ENCODE measurements at places on chromosomes 4 and X.

- DNase-seq: no peak
These were observed 945.1 kb downstream of the ADGRL3 start for GRCh38 chr4:62145276-62145675.

DNA sequence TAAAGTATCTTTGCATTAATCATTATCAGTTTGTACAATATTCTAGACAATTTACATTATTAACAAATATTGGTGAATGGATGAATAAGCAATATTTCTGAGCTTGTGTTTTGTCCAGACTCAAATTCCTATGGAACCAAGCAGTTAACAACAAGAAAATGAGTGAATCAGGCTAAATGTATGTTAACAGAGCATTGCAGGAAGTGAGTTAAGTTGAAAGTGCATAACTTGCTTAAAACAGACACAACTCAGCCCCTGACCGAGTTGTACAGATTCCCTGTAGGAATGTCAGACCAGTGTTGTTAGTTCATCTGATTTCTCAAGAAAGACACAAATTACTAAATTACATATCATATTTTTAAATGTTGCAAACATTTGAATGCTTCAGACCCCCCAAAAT lies 23.7 kb upstream of the CSN1S1 start:
- no peak for DNase-seq

DNA sequence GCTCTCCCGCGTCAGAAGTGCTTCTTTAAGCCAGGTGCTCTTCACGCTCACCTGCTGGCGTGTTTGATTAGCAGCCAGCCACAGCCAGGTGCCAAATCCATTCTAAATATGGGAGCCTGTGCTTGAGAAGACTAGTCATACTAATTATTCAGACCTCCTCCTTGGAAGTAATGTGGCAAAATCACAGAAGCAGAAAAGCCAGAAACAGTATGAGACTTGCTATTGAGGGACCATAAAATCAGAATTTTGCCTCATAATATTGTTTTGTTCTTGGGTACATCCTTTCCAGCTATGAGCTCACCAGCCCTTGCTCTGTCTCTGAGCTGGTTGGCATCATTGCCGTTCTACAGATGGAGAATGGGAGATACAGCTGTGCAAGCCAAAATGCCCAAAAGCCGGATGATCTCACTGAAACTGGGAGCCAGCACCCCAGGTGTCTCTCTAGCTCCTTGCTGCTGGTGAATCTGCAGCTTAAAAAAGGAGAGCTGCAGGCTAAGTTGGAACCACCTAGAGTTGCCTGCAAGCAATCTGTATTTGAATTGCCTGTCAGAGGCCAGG lies 205.4 kb downstream of the SHROOM3 start:
- no peak for DNase-seq

DNA sequence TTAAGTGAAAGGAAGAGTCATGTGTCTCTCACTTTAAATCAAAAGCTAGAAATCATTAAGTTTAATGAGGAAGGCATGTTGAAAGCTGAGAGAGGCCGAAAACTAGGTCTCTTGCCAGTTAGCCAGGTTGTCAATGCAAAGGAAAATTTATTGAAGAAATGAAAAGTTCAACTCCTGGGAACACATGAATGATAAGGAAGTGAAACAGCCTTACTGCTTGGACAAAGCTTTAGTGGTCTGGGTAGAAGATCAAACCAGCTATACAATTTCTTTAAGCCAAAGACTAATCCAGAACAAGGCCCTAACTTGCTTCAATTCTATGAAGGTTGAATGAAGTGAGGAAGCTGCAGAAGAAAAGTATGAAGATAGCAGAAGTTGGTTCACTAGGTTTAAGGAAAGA lies 24.9 kb downstream of the RHOH start:
- no peak for DNase-seq

DNA sequence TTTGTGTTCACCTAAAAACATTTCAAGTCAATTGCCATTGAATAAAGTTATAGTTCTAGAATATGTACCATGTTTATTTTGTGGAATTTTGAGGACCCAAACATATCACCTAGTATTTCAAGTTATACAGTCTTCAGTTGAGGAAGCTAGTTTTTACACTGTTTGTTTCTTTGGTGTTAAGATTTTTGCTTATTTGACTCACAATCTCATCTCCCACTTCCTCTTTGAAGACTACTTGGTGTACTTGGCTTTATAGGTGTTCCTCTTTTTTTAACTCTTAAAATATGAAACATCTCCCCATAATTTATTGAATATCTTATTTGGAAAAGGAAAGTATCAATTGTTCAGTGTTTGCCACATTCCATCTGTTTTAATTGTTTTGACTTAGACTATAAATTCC lies 675.4 kb downstream of the RAPGEF2 start:
- DNase-seq: no peak

GRCh38 chr4:174444390-174444789 lies 77.9 kb downstream of the HPGD start:
- no peak for DNase-seq

GRCh38 chr4:153564630-153565525 lies 98.7 kb downstream of the TMEM131L start:
- no peak for DNase-seq

GRCh38 chrX:148448686-148449085 lies 51.7 kb upstream of the AFF2 start:
- DNase-seq: no peak

GRCh38 chr4:40258627-40259026 lies 61.8 kb downstream of the RHOH start:
- no peak for DNase-seq

DNA sequence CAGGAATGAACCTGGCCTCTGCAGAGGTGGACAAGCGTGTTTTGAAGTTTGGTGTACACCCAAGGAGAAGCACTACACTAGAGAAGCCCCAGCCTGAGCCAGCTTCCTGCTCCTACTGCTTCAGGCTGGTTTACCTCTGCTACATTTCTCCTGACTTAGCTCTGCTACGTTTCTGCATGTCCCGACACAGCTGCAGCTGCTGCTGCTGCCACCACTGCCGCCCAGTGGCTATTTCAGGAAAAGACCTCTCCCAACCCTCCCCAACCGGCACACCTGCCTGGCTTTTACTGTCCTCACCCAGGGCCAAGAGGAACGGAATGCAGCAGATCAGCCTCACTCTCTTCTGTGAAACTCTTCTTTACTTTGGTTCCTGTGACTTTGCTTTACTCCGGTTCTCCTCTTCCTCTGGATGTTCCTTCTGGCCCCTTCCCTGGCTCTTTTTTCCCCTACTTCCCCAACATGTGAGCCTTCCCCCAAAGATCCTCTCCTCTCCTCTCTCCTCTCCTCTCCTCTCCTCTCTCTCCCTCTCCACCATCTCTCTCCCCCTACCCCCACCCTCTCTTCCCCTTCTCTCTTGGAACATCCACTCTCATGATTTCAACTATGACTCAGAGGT lies 3.1 kb upstream of the P2RY4 start:
- DNase-seq: peak; percentile 36

DNA sequence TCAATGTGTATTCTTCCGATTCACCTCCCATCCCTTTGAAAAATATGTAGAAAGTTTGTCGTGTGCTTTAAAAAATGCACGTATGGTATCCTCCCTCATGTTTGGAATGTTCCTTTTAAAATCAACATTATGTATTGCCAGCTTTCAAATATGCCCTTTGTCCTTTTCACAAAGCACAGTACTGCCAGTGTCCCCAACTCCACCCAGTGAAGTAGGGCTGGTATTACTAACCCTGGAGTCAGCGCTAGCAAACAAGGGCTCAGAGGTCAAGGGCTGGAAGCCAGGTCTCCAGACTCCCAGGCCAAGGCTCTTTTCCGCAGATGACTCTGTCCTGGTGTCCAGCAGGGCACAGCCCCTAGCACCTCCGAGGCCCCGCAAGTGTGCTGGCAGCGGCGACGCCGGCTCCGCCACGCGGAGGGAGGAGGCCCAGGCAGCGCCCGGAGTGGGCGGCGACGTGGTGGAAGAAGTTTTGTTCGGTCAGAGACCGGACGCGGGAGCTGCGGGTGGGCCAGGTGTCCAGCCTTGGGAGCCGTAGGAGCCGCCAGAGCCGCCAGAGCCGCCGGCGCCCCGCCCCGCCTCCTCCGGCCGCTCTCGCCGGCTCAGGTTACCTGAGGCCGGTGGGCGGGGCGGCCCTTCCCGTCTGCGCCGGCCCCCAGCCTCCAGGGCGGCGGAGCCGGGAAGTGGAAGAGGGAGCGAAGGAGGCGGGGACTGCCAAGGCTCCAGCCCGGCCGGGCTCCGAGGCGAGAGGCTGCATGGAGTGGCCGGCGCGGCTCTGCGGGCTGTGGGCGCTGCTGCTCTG lies at the start of gene IL13RA1:
TSS of gene IL13RA1 (plus strand) at position 720 of the 799 bp plus-strand sequence. CDS start at position 753, 33 bp downstream.
- DNase-seq: peak; percentile 40

GRCh38 chrX:40933132-40933705 lies 152.0 kb upstream of the USP9X start:
- peak; percentile 50 for DNase-seq

DNA sequence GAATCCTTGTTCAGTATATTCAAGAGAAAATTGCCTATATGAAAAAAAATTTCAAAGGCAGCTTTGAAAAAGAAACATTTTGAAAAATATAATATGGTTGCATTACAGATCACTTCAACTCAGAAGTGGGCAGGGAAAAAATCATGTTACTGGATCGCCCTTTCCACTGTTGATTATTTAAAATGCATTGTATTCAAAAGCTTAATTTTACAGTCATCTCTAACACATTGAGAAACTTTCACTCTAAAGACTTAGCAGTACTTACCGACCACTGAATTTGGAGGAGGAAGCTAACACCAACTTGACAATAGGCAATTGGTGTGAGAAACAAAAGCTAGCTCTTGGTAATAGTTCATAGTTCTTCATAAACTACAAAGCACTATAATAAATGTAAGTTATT lies 101.9 kb downstream of the CEP135 start:
- DNase-seq: no peak

- no peak for DNase-seq
These were observed 24.9 kb downstream of the RNF128 start for GRCh38 chrX:106751407-106751806.

DNA sequence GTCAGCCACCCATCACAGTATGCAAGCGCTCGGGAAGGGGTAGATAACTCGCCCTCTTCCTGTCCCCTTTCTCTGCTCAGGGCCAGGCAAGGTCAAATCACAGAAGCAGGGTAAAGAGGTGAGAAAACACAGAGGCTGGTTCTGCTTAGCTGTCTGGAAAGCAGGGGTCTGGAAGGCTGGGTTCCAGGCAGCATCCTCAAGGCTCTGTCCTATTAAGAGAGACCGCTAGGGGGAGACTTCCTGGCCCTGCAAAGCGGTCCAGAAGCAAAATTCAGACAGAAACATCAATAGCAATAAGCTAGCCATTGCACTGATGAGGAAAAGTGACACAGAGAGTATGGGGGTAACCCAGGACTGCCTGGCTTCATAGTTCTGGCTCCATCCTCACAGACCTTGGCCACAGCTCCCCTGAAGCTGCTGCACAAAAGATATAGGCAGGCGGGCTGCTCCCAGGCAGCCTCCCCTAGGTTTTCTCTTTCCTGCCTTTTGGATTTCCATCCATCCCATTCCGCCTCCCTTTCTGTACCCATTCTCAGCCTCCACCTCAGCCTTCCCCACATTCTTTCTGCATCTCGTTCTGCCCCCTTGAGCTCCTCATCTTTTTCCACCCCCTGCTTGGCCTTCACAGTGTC lies 308.5 kb downstream of the EVC2 start:
- no peak for DNase-seq

GRCh38 chr4:28973587-28974350 lies 1746.4 kb upstream of the PCDH7 start:
- DNase-seq: no peak

DNA sequence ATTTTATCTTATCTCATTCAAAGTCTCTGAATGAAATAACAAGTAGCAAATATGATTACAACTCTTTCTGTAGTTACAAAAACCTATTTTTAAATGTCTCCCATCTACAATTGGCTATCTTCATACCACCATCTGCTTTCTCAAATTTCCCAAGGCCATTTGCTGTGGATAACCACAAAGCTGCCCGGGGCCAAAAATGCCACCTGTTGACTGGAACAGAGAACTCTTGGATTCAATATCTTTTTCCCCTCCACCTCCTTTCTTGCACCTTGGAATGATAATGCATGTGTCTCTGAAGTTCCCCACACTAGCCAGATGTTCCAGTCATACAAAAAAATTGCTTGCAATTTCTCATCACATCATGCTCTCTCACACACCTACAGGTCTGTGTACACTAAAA lies 93.3 kb upstream of the SCML1 start:
- DNase-seq: no peak

DNA sequence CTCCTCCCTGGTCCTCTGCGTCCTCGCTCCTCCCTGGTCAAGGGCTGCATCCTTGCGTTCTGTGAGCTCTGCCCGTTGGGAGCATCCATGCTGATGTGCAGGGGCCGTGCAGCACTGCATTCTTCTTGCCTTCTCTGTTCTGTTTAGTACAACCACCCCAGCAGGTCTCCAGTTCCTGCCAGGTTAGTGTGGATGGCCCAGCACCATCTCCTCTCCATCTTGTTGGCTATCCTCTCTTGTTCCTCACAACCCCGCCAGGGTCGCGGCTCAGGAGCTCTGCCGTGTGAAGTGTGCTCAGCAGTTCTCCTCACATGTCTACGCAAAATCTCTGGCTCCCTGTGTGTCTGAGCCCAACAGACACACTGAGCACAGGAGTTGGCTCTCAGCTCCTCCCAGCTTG lies 10.4 kb upstream of the MAEA start:
- no peak for DNase-seq

DNA sequence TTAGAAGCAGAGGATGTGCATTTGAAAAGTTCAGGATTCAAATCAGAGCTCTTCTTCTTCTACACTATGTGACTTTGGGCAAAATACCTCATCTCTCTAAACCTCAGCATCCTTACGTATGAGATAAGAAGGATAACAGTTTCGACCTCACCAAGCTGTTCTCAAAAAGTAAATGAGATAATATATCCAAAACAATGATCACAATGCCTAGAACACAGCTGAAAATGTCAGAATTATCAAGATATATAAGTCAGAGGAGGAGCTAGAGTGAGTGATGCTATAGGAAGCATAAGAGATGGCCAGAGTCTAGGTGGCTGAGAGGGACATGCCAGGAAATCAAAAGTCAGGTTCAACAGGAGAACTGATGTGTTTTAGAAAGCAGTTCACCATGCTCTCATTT lies 168.0 kb downstream of the EFHC2 start:
- no peak for DNase-seq

- no peak for DNase-seq
These were observed 64.4 kb upstream of the VCX3A start for GRCh38 chrX:6599230-6599860.

GRCh38 chrX:142663330-142664095 lies 362.2 kb upstream of the SPANXN4 start:
- DNase-seq: no peak

DNA sequence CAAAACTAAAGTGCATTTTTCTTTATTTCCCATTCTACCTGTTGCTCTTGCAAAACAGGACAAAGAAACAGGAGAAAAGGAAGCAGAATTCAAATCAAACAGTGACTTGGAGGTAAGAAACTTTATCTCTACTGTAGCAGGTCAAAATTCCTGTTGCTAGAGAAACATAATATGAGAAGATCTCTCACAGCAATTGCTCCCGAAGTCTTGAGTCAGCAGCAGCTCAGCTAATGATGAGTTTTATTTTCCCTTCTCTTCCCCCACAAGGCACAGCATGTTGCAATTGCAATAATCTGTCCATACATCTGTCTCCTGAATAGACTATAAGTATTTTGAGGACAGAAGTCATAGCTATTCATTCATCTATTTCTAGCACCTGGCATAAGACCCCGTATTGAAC lies 112.7 kb downstream of the CLNK start:
- DNase-seq: no peak
